ENCODE measurements at places on chromosomes 4 and X.
A peak's percentile ranks its signal among the peaks of the same experiment; 100 is the strongest.

GRCh38 chr4:68465058-68465457 lies 17.8 kb downstream of the TMPRSS11E start:
- no peak for DNase-seq

- peak; percentile 73 for DNase-seq
Observed at GRCh38 chr4:40897557-40898203, 147.9 kb downstream of the NSUN7 start.

DNA sequence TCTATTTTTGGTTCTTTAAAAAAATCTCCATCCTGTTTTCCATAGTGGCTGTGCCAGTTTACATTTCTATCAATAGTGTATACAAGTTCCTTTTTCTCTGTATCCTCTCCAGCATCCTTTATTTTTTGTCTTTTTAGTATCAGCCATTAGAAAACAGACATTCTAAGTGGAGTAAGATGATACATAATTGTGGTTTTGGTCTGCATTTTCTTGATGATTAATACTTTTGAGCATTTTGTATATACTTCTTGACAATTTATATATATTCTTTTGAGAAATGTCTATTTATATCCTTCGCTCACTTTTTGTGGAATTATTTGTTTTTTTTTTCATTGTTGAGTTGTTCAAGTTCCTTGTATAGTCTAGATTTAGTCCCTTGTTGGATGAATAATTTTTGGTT lies 382.2 kb upstream of the SPOCK3 start:
- DNase-seq: no peak

DNA sequence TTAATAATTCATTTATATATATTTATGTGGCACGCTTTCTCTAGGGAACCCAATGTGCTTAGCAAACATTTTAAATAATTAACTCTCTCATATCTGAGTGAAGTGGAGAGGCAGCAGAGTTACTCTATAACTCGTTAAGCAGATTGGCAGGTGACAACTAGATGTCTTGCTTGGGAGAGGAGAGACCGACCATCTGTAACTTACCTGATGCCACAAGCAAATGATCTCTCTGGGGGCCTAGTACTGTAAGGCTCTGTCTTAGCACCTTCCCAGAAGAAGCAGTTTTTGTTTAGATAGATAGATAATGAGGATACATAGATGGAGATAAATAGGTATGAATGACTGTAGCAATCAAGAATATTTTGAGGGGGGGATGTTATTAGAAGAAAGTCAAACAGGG lies 11.9 kb upstream of the SEL1L3 start:
- no peak for DNase-seq

DNA sequence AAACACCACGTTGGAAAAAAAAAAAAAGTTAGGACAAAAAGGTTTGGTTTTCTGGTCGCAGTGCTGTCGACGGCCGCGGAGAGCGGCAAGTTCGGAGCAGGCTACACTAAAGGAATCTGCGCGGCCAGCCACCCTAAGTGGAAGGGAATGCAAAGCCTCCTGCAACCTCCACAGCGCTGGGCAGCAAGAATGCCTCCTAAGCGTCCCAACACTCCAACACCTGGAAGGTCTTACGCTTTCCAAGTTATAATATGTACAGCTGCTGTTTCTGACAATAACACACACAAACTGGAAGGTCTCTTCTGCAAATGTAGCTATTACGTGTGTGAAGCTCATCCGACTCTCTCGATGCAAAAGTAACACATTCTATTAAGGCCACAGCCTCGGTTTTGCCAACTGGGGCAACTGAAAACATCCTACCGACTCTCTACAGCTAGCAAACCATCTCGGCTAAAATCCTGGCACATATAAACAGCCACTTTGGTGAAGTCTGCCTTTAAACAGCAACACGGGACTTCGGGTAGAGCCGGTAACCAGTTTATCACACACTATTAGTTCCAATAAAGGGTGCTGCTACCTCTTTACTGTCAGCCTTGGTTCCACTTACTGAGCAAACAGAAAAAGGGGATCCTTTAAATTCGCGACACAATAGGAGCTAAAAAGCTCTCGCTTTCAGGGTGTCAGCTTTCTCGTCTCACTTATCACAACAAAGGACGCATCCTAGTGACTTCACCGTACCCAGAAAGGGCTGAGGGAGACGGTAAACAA lies 895 bp downstream of the SMIM14 start:
- DNase-seq: peak; percentile 77

DNA sequence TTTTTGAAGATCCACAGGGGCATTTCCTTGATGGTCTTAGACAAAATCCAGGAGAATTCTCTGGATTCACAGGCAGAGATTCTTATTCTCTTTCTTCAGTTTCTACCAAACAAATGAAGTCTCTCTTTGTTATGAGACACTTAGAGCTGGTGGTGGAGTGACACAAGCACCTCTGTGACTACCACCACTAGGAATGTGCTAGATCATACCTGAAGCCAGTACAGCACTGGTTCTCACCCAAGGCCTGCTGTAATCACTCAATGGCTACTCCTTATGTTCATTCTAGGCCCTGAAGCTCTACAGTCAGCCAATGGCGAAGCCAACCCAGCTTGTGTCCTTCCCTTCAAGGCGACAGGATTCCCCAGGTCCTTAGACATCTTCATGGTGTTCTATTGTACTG lies 482.3 kb downstream of the TRAM1L1 start:
- DNase-seq: no peak

Measured in left forelimb (tissue), 1 donor.